Activated CD4-positive, alpha-beta T cell treated with anti-CD3 and anti-CD28 coated beads, Interleukin-2, amount 50 U/mL, for 4 hours (primary cell): ENCODE measurements at places on chromosomes 16 and 17.

- no peak for DNase-seq
These were observed 4.1 kb downstream of the DLX3 start for GRCh38 chr17:49990921-49991320.

DNA sequence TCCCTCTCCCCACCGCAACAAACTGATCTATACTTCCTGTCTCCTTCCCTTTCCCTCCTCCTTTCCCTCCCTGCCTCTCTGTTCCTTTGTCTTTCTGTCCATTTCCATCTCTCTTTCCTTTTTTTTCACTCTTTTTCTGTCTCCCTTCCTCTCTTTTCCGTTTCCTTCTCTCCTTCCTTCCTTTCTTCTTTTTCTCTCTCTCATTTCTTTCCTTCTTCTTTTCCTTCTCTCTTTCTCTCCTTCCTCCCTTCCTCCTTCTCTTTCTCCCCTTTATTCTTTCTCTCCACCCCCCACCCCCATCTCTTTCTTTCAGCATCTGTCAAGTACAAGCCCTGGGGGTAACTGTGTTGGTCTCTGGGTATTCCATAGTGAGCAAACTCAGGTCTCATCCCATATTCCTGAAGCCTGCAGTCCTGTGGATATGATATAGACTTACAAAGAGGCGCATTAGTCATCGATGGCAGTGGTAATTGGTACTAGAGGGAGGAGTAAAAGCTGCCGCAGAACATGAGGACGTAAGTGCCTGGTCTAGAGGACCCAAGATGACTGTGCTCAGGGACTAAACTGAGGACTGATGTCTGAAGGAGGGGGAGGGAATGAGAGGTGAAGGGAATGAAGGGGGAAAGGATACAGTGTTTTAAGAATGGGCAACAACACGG is 50.4 kb downstream of the VAT1L start:
- no peak for DNase-seq

- no peak for DNase-seq
These were observed 138.3 kb downstream of the CHD9NB start for GRCh38 chr16:52914428-52914827.

DNA sequence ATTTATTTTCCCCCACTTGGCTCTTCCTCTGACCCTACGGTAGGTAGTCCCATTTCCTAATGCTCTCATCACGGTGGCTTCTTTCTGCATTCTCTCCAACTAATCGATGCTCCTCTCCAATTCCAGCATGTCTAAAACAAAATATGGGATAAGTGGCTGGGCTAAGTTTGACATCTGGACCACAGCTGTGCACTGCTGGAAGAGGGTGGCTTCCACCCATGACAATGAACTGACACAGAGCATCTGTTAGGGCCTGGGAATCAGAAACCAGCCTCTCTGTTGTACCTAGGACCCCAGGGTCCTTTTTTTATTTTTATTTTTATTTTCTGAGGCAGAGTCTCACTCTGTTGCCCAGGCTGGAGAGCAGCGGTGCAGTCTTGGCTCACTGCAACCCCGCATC is 29.0 kb upstream of the SLC39A11 start:
- no peak for DNase-seq

DNA sequence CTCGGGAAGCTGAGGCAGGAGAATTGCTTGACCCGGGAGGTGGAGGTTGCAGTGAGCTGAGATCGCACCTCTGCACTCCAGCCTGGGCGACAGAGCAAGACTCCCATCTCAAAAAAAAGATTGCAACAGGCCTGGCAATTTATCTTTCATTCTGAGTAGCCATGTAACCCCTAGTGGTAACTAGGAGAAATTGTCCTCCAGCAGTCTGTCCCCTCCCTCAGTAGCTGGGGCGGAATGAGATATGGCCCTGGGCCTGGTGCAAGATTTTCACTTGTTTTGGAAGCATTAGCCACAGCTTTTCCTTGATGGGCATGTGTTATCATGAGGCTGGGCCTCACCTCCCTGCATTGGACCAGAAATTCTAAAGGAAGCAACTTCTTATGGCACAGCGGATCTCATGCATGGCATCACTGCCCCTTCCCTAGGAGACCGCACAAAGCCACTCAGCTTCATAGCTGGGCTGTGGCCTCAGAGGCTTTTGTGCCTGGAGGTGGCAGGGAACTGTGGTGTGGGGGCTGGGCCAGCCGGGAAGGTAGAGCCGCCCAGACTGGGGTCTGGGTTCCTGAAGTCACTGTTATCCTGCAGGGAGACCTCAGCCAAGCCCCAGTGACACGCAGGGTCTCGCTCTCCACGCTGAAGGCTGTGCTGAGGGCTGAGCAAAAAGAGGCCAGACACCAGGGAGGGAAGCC is 13.4 kb downstream of the NATD1 start:
- DNase-seq, result no peak
